ENCODE measurements at places on chromosomes 2 and 18. TPM values are rescaled to one million over a fixed set of nuclear protein-coding genes. Genes with fewer than 3 reads are reported as not detected.

DNA sequence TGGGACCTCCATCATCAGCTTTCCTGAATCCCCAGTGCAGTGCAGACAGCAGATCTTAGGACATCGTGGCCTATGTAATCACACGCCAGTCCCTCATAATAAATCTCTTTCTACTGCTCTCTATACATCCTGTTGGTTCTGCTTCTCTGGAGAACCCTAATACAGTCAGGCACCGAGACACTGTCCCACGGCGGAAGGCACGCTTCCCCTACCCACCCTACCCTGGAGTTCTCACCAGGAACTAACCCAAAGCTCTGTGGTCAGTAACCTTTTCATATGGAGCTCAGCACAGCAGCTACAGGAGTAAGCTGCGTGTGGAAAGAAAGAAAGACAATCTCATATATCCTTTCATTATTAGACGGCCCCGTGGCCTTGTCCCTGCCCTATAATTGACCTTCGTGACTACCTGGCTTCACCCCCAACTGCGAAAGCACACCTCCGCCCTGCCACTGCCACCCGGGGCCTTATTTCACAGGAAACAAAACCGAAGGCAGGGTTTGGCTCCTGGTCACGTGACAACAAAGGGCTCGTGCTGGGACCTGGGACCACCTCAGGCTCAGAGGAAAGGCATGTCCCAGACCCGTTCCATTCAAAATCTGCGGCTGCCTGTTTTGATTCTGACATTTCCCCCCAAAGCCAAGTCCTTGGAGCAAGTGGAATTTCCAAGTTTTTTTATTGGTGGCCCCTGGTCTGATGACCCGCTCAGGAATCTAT lies 99.7 kb upstream of the ODC1 start:
- no peak for DNase-seq

GRCh38 chr2:200748779-200749178 lies 62.9 kb upstream of the BZW1 start:
- no peak for DNase-seq

Gene EMILIN2
- total RNA-seq: 1.3 TPM

- DNase-seq: no peak
These were observed 56.7 kb downstream of the COL4A3 start for GRCh38 chr2:227221120-227221519.

GRCh38 chr18:45666006-45666405 lies 50.7 kb downstream of the SLC14A2 start:
- no peak for DNase-seq

DNA sequence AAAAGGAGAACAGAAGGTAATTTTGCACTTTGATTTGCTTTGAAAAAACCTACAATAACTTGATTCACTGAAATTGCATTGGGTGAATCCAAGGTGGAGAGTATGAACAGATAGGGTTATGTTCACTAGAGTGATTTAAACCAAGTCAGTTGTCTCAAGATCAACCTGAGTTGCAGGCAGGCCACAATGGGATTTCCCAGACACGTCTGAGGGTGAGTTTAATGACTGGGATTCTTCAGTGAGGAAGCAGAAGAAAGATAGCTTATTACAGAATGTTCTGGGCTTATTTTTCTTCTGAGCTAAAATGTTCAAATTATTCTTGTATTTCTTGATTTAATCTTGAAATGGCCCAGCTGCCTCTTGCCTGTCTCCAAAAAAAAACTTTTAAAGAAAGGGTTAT lies 20.1 kb downstream of the COL4A4 start:
- DNase-seq: no peak
